Suprapubic skin (tissue), 4 donors: ENCODE measurements at places on chromosomes 5 and 9.

DNA sequence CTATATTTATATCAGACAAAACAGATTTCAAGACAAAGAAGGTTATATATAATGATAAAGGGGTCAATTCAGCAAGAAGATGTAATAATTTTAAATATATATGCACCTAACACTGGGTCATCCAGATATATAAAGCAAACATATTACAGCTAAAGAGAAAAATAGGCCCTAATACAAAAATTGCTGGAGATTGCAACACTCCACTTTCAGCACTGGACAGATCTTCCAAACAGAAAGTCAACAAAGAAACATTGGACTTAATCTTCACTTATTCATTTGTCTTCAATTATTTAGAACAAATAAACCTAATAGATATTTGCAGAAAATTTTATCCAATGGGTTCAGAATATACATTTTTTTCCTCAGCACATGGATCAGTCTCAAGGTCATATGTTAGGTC, 45.8 kb downstream of the MEIKIN start:
- no peak for DNase-seq

- no peak for DNase-seq
Observed at GRCh38 chr9:90005388-90005787, 400.6 kb downstream of the GADD45G start.

DNA sequence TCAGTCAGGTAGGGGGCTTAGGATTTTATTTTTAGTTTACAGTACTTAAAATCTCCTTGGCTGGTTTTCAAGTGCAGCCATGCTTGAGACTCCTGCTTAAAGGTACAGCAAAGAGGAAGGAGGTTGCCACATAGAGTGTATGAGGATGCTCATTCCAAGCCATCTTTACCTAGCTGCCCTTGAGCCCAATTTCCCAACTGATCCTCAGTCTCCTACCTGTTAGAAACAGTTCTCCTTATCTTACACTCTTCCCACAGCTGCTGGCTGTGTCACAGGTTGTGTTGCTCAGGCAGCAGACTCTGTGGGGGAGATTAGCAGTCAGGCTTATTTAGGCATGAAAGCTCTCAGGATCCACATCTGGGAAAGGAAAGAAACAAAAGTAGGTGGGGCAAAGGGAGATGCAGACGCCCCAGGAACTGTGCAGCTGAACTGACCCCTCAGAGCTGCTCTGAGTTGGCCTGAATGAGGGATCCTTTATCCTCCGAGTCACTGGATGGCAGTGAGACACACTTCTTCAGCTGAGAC, 95.1 kb downstream of the NMUR2 start:
- no peak for DNase-seq

DNA sequence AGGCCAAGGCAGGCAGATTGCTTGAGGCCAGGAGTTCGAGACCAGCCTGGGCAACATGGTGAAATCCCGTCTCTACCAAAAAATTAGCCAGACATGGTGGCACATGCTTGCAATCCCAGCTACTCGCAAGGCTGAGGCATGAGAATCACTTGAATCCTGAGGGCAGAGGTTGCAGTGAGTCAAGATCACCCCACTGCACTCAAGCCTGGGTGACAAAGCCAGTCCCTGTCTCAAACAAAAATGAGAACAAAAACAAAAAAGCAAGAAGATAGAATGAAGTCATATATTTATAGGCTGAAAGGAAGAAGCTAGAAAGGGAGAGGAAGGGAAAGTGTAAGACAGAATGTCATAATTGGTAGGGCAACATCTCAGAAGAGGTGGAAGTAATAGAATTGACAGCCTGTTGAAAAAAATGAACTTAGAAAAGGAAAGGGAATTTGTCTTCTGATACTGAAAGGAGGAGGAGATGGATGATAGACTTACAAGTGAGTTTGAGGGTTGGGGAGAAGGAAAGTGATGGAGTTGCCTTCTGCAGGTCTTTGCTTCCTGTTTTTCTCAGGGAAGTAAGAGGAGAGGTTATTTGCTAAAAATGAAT, 32.2 kb downstream of the CARD6 start:
- DNase-seq: no peak

GRCh38 chr5:50300878-50301277, 140.2 kb downstream of the EMB start:
- no peak for DNase-seq

DNA sequence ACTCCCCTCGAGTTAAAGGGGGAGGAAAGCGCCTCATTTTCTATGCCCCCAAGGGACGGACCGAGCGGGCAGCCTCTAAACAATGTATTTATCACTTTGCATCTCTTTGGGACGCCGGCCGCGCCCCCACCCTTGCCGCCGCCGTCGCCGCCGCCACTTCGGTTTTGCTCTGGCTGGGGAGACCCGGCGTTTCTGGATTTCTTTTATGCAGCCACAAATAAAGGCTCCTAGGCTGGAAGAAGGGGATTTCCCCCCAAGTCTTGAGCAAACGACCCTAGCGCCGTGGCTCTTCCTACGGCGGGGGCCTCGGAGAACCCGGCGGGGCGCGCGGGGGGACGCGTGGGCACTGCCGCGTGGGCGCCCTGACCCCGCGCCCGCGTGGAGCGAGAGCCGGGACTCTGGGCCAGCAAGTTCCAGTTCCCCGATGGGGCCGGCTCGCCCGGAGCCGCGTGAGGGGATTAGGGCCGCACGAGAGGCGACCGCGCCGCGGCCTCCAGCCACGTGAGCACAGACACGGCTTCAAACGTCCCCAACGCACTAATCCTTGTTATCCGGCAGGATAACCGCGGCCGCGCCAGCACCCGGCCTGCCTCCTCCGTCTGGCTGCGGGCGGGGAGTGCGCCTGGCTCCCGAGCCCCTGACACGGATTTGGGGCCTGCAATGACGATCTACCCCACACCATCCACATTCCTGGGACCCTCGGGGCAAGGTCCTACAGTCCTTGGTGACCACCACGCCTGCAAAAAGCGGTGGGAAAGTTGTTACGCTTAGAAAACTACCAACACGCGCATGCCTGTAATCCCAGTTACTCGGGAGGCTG, 7.9 kb upstream of the NEUROG1 start:
- peak; percentile 45 for DNase-seq

- DNase-seq: no peak
Observed at GRCh38 chr9:126058591-126058990, 268.0 kb upstream of the MVB12B start.

DNA sequence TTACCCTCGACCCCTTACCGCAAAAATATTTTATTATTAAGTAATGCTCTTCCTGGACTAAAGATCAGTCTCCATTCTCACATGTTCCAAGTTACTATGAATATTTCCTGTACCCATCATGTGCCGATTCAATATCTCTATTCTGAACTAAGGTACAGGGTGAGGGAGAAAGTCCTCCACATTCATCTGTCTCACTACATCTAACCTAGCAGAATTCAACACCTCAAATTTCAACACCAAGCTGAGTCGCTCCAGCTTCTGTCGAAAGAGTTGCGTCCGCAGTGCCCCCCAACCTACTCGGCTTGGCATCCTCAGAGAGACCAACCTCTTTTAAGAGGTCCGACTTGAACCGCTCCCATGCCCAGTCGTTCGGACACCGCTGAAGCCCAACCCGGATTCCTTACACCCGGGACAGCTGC, 1.0 kb downstream of the CERT1 start:
- DNase-seq: no peak

GRCh38 chr5:7492371-7492770, 96.4 kb downstream of the ADCY2 start:
- no peak for DNase-seq

DNA sequence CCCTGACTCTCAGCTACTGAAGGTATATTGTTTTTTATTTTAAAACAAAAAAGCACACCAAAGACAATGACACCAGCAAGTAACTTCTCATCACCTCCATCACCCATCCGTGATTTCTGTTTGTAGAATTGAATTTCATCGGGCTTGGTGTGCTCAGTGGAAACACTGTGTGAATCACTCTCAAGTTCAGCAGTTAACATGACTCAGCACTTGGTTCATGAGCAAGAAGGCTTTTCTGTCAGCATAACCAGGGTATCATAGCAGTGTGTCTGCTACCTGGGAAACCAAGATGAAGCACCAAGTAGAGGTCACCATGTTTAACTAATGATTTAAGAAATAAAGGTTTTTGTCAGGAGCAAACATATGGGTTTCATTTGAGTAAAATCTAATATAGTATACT, 123.7 kb downstream of the INSYN2B start:
- DNase-seq: no peak

DNA sequence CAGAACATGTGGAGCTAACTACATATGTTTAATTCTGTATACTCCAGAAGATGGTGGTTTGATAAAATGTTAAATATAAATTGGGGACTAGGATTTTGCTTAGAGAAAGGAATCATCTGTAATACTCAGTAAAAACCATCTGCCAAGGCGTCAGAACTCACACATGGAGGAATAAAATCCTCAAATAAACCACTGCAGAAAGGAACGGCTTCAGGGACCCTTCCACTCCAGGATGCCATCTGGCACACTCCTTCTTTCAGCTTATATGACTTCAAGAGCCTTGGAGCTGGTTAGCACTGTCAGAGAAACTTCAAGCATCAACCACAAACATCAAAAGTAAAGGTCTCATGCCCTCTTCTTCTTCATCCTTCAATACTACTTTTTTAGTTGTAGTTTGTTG, 360.6 kb downstream of the PLK2 start:
- DNase-seq: no peak

DNA sequence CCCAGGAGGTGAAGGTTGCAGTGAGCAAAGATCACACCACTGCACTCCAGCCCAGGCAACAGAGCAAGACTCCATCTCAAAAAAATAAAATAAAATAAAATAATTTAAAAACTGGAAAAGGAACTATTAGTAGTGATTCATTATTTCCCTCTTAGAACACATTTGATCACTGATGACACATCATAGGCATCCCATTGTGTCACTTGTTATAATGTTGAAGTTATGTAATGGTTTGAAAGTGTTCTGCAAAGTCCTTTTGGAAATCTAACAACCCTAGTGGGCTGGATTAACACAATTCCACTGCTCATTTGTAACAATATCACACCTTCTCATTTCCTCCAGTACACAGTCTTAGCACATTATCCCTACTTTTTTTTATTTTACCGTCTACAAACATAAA, 81.8 kb upstream of the LMNB1 start:
- DNase-seq: no peak

DNA sequence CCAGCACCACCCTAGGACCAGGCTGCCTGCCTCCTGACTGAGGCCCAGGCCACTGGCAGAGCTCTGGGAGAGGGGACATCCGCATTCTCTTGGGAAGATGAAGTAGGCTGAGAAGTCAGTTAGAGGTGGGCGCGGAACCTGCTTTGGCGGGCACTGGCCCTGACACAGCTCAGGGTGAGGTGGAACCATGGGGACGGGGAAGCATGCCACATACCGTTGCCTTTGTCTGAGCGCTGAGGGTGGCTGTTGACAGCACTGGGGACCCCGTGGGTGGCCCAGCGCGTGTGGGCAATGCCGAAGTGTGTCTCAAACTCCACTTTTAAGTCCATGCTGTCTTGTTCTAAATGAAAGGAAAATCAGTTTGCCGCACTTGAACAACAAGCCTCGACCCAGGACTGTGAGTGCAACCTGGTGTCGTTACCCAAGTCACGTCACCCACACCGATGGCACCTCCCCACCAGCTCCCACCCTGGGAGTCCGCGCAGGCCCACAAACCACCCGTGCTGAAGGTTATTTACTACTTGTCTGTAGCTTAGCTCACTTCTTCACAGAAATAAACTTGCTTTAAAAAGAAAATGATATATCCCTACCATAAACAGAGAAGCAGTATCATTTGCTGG, 17.4 kb downstream of the GFPT2 start:
- DNase-seq: no peak

GRCh38 chr5:72518001-72518683, 10.9 kb upstream of the ZNF366 start:
- DNase-seq: no peak

DNA sequence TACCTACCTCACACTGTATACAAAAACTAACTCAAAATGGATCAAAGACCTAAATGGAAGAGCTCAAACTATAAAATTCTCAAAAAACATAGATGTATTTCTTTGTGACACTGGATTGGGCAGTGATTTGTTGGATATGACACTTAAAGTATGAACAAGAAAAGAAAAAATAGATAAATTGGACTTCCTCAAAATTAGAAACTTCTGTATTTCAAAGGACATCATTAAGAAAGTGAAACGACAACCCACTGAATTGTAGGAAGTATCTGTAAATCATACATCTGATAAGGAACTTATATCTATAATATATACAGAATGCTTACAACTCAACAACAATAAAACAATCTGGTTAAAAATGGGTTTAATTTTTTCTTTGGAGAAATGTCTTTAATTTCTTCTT, 96.7 kb downstream of the NRG2 start:
- no peak for DNase-seq

- no peak for DNase-seq
Observed at GRCh38 chr5:100840370-100840769, 62.7 kb downstream of the ST8SIA4 start.

- no peak for DNase-seq
Observed at GRCh38 chr9:76620581-76620980, 143.7 kb upstream of the PCA3 start.

DNA sequence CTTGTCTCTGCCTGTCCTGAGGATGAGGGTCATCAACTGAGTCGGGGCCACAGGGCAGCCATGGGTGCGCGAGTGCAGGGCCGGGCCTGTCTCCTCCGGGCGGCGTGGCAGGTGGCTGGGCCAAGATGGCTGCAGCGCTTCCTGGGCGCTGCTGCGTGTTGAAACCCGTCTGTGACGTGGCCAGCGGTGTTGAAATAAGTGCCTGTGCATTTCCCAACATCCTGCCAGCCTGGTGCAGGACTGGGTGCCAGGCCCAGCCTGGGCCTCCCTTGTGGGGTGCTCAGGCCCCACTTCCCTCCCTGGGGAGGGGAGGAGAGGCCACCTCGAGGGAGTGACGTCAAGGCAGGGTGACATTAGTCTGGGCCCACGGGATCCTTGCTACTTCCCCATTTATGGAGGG, 45.5 kb downstream of the RXRA start:
- DNase-seq: peak; percentile 84

GRCh38 chr9:89803403-89803802, 198.6 kb downstream of the GADD45G start:
- DNase-seq: peak; percentile 55

GRCh38 chr5:173474881-173475287, 141.6 kb downstream of the BOD1 start:
- DNase-seq: no peak

- DNase-seq: no peak
Observed at GRCh38 chr5:143922718-143923117, 110.8 kb downstream of the HMHB1 start.

DNA sequence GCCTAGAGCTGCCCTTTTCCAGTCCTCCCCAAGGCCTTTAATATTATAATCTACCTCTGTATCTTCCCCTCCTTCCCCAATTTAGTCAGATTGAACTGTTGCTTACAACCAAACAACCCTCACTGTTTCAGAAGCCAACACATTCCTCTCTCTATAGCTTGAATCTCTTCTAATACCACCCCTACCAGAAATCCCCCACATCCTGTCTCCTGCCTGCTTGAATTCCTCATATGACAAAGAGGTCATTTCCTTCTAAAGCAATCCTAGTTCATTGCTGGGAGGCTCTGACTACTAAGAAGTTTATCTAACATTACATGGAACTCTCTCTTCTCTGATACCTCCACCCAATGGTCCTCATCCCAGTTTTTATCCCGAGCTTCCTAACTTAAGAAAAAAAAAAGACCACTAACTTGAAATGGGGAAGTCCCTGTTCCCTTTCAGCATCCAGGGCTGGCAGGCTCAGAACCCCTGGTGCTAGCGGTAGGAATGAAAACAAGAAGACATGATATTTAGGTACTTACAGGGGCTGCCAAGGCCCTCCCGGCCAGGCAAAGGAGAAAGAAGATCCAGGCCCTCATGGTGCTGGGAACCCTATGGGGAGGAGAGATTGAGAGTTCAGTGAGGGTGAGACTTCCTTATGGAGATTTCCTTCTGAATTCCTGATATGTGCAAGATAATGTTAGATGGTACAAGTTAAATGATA, 11.0 kb downstream of the SPARC start:
- no peak for DNase-seq

- no peak for DNase-seq
Observed at GRCh38 chr9:122695696-122696095, 20.8 kb downstream of the OR1L3 start.
